ENCODE measurements at places on chromosomes 6 and 20.
A peak's percentile ranks its signal among the peaks of the same experiment; 100 is the strongest.

DNA sequence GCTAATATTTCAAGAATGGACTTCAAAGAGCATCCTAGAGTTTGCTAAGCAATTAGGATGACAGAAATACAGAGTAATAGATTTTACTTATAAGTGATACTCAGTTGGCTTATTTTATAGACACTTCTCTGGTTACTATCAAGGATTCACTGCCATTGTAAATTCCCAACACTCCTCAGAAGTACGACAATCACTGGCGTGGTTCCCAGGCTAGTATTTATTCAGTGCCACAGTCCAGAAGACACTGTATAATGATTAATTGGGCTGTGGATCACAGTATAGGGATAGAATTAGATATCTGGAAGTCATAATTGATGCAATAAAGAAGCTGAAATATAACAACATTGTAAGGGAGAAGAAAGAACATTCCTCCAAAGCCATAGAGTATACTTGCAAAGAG lies 15.7 kb downstream of the MANEA start:
- DNase-seq: no peak

DNA sequence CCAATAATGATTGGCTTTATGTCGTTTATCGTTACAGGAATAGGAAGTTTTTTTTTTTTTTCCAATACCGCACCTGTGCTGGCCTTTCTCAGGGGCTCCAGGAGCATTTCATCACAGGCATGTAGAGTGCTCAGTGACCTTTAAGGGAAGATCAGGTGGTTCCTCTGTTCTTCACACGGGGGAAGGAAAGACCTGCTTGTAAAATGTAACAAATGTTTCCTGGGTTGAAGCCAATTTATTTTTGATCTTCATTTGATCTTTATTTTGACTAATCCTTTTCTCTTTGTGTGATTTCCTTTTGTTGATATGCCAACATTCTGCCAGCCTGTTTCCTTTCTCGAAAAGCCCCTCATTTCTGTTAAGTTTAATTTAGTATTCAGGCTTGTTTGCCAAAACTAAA lies 61.9 kb upstream of the HBS1L start:
- no peak for DNase-seq

- no peak for DNase-seq
These were observed 81.6 kb downstream of the FAM120B start for GRCh38 chr6:170388113-170388512.

- DNase-seq: no peak
These were observed 411.8 kb downstream of the CDKAL1 start for GRCh38 chr6:20946022-20946421.

GRCh38 chr6:37628611-37629320 lies 68.9 kb downstream of the MDGA1 start:
- DNase-seq: no peak

- no peak for DNase-seq
These were observed 31.2 kb downstream of the RREB1 start for GRCh38 chr6:7138921-7139358.

DNA sequence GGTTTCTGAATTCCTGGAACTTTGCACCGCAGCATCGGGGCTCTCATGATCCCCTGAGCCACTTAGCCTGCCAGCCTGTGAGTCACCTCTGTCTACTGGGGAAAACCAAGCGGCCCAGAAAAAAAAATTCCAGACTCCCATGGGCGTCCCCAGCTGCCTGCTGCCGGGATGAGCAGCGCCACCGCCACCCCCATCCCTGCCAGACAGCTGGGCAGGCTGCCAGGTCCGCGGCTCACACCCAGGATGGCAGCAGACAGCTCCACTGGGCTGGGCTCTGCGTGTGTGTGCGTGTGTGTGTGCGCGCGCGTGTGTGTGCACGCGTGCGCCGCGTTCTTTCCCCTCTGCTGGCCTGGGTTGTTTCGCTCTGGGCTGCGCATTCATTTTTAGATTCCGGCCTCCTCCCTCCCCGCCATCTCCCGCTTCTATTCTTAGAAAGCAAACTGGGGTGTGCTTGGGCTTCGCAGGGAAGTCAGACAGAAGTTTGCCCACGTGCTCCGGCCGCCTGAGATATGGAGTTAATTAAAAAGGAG lies 38.9 kb upstream of the PMEPA1 start:
- DNase-seq: peak; percentile 37

Measured in stimulated activated CD4-positive, alpha-beta T cell treated with anti-CD3 and anti-CD28 coated beads, TNF-alpha, amount 100 ng/mL, for 4 hours (primary cell).